Tongue (tissue), 3 donors: ENCODE measurements at places on chromosomes 3 and 15.

DNA sequence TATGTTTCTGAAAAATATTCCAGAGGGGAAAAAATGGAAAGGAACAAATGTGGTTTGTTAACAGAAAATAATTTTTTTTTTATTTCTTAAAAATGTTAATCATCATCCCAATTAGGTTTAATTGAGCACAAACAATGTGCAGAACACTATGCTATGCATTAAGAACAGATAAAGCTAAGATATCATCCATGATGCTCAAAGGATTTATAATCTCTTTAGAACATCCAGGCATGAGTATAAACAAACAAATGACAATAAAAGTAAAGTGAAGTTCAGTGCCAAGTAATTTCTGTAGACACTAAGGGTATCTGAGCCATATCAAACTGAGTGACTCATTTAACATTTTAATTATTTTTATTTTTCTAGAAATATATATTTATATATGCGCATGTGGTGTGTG is 732.2 kb downstream of the NAALADL2 start:
- DNase-seq = no peak

- no peak for DNase-seq
These were observed 408.6 kb downstream of the PDCD6IP start for GRCh38 chr3:34207002-34207401.

- DNase-seq = no peak
These were observed 31.7 kb downstream of the BHLHE40 start for GRCh38 chr3:5010706-5011554.

GRCh38 chr3:133996996-133997395 is 32.7 kb downstream of the SLCO2A1 start:
- no peak for DNase-seq

DNA sequence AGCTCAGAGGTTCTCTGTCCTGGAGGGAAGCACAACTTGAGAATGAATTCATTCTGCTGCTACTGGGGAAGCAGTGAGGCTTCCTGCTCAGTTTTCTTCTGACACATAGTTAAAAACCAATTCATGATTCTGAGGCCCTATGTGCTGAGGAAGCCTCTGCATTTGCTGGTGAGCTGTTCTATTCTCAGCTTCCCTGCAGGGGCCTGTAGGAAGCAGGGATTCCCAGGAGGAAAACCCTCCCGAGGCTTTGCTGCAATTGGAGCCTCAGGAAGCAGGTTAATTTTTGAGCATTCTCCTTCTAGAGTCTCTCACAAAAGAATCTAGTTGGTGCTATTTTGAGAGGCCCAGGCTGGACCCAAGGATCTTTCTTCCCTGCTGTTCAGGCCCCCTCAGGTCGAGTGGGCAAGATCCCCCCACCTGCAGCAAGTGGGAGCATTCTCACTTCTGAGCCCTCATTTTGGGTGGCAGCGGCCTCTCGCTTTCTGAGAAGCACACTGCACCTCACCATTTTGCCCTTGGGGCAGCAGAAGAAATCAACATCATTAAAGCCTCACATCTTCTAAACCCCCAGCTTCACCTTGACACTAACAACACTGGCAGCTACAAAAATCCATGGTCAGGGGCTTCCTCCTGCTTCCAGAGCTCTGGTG is 197.5 kb upstream of the TSC22D2 start:
- no peak for DNase-seq

DNA sequence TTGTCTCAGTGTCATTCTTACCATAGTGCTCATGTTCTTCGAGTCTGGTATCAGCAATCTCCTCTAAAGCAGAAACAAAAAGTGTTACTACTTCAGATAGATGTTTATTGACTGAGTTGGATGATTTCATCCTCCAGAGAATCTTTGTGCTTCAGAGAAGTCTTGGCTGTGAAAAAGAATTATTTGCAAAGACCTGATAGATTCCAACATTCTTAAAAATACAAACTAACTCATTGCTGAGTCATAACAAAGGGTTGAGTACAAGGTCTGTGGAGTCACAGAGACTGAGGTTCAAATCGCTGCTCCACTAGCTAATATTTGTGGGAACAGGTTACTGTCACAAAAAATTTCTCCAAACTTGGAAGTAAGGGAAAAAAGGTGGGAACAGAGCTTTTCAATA is 9.0 kb upstream of the STRIT1 start:
- no peak for DNase-seq

DNA sequence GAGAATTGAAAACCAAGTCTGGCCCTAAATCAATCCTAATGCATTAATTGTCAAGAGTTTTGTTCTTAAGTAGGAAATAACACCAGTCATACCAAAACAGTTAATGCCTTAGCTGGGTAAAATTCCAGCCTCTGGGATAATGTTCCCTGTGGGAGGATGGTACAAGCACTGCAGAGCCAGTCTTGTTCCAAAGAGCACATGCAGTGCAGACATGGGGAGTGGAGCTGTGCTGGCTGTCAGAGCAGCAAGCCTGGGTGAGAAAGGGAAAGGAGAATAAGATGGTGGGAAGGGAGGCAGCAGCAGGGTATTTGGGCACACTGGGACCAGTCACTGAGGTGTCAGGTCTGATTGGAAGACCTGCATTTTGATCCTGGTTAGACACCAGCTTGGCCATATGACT is 12.1 kb downstream of the ALAS1 start:
- DNase-seq = no peak

DNA sequence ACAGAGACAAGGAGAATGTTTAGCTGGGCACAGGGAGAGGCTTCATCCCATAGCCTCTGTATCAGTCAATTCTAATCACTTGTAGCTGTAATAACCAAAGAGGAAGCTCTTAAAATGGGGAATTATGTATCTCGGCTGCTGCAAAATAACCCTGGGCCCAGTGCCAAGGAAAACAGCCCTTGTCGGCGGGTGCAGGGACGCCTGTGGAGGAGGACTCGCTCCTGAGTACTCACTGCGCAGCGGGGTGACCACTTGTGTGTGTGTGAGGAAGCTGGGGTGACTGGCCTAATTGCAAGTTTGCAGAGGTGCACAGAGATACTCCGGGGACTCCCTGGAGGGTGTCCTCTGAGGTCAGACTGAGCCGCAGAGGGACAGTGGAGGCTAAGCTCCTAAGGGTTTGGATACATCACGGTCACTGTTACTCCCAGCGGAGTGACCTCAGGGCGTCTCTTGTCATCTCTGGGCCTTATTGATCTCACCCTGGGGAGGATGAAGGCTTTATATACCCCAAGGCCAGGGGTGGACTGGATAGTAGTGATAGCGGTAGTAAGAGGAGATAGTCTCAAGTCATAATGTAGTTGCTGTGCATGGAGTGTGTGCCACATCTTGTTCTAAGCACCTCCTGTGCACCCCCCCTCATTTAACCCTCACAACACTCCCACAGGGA is 37.2 kb downstream of the SLC6A6 start:
- peak; percentile 77 for DNase-seq

- DNase-seq = no peak
These were observed 463.9 kb upstream of the ADAMTS9 start for GRCh38 chr3:65151666-65152065.

DNA sequence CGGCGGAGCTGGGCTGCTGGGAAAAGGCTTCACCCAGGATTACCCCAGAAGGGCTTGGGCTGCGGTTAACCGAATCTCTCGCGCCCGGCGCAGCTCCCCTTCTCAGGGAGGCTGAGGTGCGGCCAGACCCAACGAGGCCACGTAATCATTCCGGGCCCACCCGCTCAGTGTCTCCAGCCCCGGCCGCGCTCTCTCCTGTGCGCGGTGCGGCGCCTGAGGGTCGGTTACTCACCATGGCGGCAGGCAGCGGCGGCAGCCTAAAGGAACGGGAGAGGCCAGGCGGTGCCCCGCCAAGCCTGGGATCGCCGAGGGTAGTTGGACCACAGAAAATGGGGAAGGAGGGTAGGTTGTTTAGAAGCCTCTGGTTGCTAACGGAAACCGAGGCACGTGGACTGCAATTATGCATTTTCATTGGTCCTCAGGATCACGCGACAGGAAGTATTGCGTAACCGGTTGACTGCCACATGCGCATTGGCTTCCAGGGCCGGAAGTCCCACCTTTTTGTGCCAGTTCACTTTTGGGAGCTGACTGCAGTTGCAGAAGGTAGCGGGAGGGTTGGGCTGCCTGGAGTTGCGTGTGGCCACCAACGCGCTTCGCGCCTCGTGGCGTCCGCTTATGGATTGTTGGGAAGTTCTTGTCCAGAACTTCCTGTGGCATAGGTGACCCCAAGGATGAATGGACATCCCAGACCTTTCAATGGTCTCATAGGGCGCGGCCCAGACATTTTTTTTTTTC is at the start of gene LZTFL1:
LZTFL1 (minus strand) TSS at position 363 of the 735 bp plus-strand sequence; CDS start at position 235, 128 bp downstream.
- peak; percentile 98 for DNase-seq

DNA sequence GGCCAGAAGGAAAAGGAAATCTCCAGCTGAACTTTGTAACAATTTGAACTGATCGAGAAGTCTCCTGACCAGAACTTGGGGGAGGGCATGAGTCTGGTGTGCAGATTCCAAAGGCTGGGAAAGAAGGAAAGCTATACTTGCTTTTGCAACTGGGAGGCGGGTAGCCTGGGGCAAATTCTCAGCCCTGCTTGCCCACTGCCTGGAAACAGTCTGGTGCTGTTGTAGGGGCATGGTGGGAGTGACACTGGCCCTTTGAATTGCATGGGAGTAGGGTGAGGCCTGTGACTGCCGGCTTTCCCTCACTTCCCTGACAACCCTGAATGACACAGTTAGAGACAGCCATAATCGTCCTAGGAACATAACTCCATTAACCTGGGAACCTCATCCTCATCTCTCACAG is 114.0 kb upstream of the POU1F1 start:
- no peak for DNase-seq

GRCh38 chr3:139472380-139473010 is 3.8 kb downstream of the RBP2 start:
- DNase-seq = peak; percentile 30

GRCh38 chr3:141950572-141951493 is 74.4 kb downstream of the ATP1B3 start:
- DNase-seq = no peak

GRCh38 chr3:38560996-38561717 is 65.0 kb downstream of the EXOG start:
- DNase-seq = no peak

- no peak for DNase-seq
These were observed 38.6 kb downstream of the ATP1B3 start for GRCh38 chr3:141915016-141915415.

- DNase-seq = peak; percentile 89
These were observed 626 bp upstream of the PTPRG start for GRCh38 chr3:61560517-61561373.

GRCh38 chr15:88535100-88535499 is 11.4 kb downstream of the DET1 start:
- DNase-seq = no peak

- no peak for DNase-seq
These were observed 14.2 kb downstream of the ARL14 start for GRCh38 chr3:160691151-160691550.

DNA sequence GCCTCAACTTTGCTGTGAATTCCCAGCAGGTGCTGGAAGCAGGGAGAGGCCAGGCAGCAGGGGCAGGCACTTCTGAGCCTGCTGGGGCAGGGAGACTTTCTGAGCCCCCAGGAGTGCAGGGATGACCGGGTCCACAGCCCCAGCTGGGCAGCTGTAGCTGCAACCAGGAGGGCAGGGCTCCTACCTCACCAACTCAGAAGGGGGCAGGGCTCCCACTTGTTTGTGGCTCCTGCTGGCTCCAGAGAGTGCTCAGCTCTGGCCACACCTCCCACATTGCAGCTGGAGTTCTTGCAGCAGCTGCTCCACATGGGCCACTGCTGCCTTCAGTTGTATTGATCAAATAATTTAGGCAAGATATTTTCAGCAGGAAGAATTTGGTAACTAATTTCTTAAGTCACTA is 812.3 kb downstream of the NSUN3 start:
- no peak for DNase-seq

GRCh38 chr3:126147147-126147931 is 33.0 kb downstream of the ALDH1L1 start:
- no peak for DNase-seq

DNA sequence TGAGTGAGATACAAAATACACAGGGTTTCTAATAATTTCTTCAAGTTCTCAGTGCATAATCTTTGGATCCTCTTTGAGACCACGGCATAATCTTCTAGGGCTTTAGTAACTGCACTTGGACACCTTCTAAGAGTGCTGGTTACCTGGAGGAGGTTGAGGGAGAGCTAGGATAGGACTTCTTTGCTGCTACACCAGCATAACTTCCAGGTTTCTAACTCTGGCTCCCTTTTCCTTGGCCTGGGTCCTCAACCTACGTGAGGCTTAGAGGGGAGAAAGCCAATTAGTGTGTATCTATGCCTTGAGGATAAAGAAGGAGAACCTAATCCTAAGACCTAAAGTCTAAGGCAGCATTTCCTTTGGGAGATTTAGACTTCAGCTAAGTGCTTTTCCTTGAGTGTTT is 184.8 kb downstream of the LSAMP start:
- no peak for DNase-seq

- DNase-seq = no peak
These were observed 60.1 kb downstream of the SGO1 start for GRCh38 chr3:20125897-20126296.

DNA sequence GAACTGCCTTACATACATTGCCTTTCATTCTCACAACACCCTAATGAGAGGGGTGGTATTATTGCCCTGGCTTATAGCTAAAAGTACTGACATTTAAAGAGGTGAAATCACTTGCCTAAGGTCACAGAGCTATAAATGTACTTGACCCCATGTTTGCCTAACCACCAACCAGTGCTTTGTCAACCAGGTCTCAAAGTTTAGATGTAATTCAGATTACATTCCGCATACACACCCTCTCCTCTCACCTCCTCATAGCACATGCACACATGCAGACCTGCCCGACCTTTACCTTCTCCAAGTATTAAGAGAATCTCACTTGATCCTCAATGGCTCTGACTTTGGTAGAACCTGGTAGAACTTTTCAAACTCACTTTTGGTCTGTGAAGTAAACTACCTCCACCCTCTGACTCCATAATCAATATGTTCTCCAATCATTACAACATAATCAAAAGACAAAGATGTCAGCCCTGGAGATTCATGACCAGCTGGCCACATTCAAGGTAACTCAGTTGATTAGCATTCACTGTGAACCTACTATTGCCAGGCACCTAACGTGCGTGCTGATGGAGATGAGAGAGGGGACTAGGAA is 63.2 kb upstream of the HES1 start:
- DNase-seq = no peak

DNA sequence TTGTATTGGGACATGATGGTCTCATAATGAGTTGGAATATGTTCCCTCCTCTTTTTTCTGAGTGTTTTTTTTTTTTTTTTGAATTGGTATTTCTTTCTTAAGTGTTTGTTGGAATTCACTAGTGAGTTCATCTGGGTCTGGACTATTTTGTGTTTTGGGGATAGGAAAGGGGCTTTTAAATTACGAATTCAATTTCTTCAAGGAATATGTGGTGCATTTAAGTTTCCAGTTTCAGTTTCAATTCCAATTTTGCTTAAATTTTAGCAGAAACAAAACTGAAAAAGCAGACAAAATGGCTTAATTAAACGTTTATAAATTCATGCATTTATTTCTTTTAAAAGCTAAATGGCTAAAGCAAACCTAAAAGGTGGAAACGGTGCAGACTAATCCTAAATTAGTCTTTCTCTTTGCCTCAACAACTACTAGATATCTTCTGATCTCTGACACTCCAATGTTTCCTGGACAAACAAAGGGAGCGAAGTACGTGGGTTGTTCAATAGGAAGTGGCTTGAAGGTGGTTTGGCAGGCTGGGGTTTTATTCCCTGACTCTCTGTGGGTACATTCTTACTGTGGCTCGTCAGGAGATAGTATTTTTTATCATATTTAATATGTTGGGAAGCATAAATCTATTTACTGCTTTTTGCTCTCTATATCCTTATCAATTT is 50.0 kb upstream of the CORO2B start:
- DNase-seq = no peak

- peak; percentile 77 for DNase-seq
These were observed 533 bp downstream of the ARF4 start for GRCh38 chr3:57596495-57597126.

- no peak for DNase-seq
These were observed 14.7 kb upstream of the LMCD1 start for GRCh38 chr3:8486936-8487335.
